Caudate nucleus (tissue), 63 donors: ENCODE measurements at places on chromosomes 3 and 15.

GRCh38 chr3:12780751-12781150, 15.7 kb upstream of the CAND2 start:
- DNase-seq: no peak

DNA sequence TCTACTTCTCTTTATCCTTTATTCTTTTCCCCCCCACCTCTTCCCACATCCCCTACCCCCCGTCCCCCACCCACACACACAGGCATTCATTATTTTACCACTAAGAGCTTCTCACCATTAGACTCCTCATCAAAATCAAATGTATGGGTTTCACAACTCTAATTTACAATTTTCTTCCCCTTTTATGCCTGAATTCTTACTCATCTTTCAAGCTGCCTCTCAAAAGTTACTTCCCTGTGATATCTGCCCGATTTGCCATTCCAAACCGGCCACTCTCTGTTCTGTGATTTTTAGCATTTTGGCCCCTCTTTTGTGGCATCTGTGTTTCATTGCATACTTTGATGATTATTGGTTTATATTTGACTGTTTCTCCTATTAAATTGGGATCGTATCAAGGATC, 42.2 kb downstream of the SLC9A9 start:
- DNase-seq: no peak

GRCh38 chr3:191376516-191377141, 46.3 kb upstream of the UTS2B start:
- no peak for DNase-seq

DNA sequence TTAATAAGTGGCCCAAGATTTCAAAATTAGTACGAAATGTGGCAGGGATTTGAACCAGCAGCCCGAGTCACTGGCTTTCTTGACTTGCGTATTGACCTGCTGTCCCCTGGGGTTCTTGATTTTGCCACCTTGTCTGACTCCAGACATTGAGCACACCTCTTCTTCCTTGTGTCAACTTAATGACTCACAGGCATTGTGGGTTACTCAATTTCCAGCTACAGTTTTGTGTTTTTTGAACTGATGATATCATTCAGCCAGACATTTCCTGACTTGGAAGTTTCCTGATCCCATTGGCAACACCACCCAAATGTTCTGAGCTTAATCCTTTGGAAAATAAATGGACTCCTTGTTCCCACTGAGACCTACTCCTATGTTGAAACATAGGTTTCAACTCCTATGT, 64.2 kb downstream of the MOBP start:
- no peak for DNase-seq

DNA sequence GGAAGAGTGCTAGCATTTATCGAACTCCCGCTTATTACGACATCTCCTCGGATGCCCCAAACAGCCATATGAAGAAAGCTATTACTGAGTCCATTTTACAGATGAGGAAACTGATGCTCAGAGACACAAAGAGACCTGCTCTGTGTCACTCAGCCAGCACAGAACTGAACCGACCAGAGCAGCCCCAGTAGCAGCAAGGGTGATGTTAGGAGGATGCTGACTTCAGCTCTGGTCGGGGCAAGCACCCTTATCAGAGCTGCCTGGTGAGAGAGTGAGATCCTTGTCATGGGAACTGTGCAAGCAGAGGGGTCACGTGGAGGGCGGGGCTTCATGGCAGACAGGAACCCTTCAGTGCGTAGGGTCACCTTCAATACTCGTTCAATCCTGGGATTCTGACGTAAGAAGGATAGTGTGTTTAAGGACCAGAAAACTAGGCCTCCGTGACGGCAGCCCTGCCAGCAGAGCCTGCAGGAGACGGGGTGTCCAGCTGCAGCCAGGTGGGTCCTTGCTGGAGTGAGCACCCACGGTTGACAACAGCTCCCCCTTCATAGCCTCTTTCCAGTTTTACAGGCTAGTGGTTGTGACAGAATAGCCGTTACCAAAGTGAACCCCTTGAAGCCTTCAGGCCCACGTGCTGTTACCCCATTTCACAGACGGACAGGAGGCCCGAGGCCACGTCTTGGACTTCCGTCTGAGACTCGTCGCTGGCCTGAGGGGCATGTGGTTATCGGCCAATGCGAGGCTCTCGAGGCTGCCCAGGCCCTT, 12.0 kb upstream of the IQSEC1 start:
- no peak for DNase-seq

DNA sequence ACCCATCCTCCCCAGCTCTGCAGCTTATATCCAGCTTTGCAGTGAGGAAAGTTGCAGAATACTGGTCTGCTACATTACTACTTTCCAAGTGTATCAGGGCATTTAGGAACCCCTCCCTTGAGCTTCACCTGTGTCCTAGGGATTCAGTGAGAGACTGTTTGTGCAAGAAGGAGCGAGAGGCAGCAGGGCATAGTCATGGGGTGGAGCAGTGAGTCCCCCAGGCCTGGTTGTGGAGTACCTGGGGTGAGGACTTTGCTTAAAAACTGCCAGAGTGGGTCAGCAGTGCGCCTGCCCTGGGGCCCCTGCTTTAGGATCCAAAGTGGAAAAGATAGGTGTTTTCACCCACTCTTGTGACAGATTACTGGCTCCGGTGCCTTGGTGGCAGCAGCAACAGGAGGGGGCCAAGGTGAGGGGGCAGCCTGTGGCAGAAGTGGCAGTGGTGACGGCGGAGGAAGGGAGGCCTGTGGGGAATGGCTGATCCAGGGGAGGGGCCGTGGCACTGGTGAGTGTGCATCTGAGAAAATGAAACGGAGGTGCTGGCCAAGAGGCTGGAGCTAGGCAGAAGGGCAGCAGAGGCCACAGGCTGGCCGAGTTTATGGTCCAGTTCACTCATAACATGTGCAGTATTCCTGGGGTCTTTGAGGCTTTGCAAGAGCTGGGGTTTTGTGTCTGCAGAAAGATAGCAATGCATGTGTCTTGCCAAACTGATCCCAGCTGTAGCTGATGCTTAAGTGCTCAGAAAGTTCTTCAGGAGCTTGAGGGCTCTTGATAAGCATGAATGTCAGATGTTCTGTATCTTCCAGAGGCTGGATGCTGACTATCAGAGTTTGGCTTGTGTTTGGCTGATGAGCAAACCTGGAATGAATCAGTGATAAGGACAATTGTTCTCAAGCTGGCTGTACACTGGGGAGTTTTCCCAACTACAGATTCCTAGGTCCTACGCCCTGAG, 43.4 kb downstream of the GOLGA6A start:
- no peak for DNase-seq
